ENCODE measurements at places on chromosomes 4 and X. TPM values are rescaled to one million over a fixed set of nuclear protein-coding genes. Genes with fewer than 3 reads are reported as not detected.

- DNase-seq: no peak
- H3K4me3 ChIP-seq: no peak overlapping the region
- no peaks in the 10 kb centered on the region for H3K4me1 ChIP-seq
- peaks cover 4% of the 10 kb centered on the region for H3K27me3 ChIP-seq
These were observed 34.4 kb upstream of the TET2 start for GRCh38 chr4:105112274-105112673.

DNA sequence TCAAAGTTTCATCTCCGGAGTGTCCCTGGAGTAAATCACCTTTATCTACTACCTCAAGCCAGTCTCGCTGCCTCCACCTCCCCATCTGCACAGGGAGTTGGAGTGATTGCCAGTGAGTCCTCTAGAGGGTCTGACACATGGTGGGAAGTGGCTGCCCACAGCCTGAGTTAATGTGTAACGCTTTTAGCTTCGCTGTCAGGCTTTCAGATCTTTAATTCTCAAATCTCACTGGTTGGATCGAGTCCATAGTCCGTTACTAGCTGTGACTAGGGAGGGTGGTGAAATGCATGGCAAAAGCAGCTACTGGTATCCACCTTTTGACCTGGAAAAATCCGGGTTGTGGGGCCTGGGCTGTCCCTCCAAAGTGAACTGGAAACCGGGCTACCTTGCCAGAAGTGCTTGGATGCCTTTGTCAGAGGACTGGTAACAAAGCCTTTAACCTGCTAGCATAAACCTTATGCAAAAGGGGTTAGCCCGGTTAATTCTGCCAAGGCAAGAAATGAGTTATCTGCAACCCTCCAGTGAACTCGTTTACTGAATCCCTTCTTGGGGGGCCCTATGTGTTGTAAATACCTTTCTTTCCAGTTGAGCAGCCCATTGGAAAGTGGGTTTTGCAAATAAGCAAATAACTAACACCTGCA lies 5.1 kb upstream of the WDR1 start:
- no peak for DNase-seq
- no peaks in the 10 kb centered on the region for H3K27me3 ChIP-seq
- H3K4me1 ChIP-seq: peaks cover 33% of the 10 kb centered on the region
- H3K27ac ChIP-seq: no peak overlapping the region

DNA sequence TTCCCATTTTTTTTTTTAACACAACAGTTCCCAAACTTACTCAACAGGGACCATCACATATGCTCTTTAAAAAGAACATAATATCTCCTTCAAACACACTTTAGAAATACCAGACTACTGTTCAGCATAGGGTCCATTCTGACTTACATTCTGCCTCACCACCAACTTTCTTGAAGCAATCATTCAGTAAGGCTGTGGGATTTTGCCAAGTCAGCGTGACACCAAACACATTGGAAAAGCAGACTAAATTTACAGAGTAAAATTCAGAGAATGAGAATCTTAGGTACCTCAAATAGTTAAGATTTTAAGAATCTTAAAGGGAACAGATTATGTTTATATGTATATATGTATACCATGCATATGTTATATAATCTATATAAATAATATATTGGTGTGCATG lies 7.2 kb upstream of the PUDP start:
- H3K4me1 ChIP-seq: no peaks in the 10 kb centered on the region
- H3K36me3 ChIP-seq: no peaks in the 10 kb centered on the region
- no peak overlapping the region for H3K4me3 ChIP-seq

GRCh38 chrX:5774446-5774845 lies 454.2 kb downstream of the NLGN4X start:
- H3K27ac ChIP-seq: no peak overlapping the region
- no peaks in the 10 kb centered on the region for H3K27me3 ChIP-seq
- DNase-seq: no peak
- H3K4me3 ChIP-seq: no peak overlapping the region

GRCh38 chrX:38052096-38052495 lies 45.7 kb downstream of the SYTL5 start:
- peak; percentile 0 for DNase-seq
- H3K36me3 ChIP-seq: no peaks in the 10 kb centered on the region
- no peak overlapping the region for H3K4me3 ChIP-seq
- H3K4me1 ChIP-seq: no peaks in the 10 kb centered on the region
- no peaks in the 10 kb centered on the region for H3K27me3 ChIP-seq
- H3K27ac ChIP-seq: no peak overlapping the region

DNA sequence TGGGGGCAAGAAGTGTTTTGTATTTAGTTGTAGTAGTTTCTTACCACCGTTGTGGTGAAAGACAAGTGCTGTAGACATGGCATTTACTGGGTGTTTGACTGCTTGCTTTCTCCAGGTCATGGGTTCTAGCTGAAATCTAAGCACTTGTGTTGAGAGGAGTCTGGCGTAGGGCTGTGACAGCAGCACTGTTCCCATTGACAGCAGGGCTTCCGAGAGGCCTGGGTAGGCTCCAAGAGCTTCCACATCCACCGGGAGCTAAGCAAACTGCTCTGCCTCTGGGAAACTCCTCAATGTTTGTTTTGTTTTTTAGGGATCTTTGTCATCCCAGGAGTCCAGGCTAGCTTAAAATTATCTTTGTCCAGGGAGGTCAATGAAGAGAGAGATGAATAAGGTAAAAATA lies 44.3 kb downstream of the BMPR1B start:
- no peaks in the 10 kb centered on the region for H3K36me3 ChIP-seq
- no peak overlapping the region for H3K27ac ChIP-seq
- DNase-seq: no peak

DNA sequence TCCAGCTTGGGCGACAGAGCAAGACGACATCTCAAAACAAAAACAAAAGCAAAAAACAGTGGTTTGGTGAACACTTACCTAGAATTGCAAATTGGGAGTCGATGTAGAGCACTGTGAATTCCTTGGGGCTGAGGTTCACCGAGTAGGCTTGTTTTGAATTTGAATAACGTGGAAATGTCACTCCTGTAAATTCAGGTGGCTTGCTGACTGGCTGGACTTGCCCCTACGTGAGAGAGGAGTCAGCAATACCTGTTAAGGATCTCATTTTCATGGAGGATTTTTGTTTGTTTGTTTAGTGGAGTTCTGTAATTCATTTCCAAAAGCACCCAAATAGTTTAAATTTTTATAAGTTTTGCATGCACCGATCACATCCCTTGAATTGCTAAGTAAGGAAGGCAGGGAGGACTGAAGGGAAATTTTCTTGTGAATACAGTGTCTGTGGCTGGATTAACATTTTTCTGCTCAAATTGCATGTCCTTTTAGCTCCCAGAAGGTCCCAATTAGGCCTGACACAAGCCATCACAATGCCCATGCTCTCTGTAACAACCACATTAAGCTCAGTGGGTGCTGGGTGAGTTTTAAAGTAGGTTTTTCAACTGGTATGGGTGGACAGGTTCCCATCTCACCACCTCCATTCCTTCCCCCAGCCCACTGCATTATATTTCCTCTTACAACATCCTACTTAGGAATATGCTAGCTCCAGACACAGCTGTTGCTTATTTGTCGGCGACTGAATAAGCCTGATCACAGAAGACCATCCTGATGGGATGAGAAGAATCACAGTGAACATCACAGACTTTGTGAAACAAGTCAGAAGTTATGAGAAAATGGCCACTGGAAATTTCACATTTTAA lies 58.5 kb upstream of the TTC29 start:
- H3K36me3 ChIP-seq: no peaks in the 10 kb centered on the region
- no peak overlapping the region for H3K27ac ChIP-seq
- H3K4me1 ChIP-seq: no peaks in the 10 kb centered on the region
- H3K4me3 ChIP-seq: no peak overlapping the region
- H3K27me3 ChIP-seq: no peaks in the 10 kb centered on the region

GRCh38 chr4:144384408-144384807 lies 243.9 kb upstream of the GYPA start:
- H3K4me1 ChIP-seq: no peaks in the 10 kb centered on the region
- no peaks in the 10 kb centered on the region for H3K27me3 ChIP-seq
- no peak overlapping the region for H3K4me3 ChIP-seq
- no peaks in the 10 kb centered on the region for H3K36me3 ChIP-seq
- H3K27ac ChIP-seq: no peak overlapping the region
- DNase-seq: no peak

MAGEE1 gene
- total RNA-seq: 5.9 TPM

- H3K27me3 ChIP-seq: no peaks in the 10 kb centered on the region
- H3K27ac ChIP-seq: no peak overlapping the region
- no peak for DNase-seq
- H3K4me1 ChIP-seq: peaks cover 23% of the 10 kb centered on the region
- peak overlapping the region; percentile 85 for H3K4me3 ChIP-seq
These were observed 1.7 kb downstream of the NELFA start for GRCh38 chr4:2006956-2007653.

DNA sequence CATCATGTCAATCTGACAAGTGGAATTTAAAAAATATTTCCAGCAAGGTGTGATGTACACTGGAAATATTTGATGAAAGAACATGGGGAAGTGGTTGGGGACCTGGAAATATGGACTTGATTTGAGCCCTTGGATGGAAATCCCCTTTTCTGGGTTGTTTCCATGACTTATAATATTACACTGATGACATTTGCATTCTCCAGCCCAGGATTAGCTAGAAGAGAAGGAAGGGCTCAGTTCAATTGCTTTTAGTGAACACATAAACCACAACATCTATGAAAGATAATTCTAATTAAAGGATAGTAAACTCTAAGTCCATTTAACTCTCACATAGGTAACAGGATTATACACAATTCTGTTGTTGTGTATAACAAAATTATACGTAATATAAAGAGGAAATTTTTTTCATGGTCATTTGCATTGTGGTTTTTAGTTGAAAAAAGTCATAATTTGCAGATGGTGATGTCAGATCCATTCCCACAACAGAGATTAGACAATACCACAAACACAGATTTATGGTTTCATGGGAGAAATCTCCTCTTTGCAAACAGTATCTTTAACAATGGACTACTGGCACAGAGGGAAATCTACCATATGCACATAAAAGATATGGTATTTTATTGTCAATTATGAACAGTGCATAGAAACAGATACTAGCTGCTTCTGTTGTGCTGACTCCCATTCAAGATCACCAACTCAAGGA lies 126.5 kb downstream of the DKK2 start:
- no peaks in the 10 kb centered on the region for H3K27me3 ChIP-seq
- no peaks in the 10 kb centered on the region for H3K4me1 ChIP-seq
- DNase-seq: no peak
- H3K27ac ChIP-seq: no peak overlapping the region

All from CD4-positive, CD25-positive, alpha-beta regulatory T cell (primary cell).